ENCODE measurements at places on chromosomes 2 and 18.

DNA sequence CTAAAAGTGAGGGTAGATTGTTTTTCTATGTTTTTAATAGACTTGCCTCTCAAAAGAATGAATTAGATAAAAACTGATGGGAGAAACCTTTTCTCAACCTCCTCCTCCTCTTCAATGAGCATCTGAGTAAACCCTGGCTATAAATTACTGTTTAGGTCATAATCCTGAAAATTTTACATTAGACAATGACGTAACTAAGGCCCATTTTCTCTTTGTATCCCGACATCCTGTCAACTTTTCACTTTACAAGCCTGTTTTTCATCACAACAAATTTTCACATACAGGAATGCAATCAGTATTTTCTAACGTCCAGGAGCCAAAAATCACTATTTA, 1.3 kb downstream of the SPIRE1 start:
- peak; percentile 60 for DNase-seq

GRCh38 chr18:48190994-48191393, 218.2 kb downstream of the ZBTB7C start:
- no peak for DNase-seq

- no peak for DNase-seq
These were observed 57.0 kb upstream of the KCNG2 start for GRCh38 chr18:79740521-79741361.

- peak; percentile 77 for DNase-seq
These were observed 80.4 kb downstream of the LPIN2 start for GRCh38 chr18:2932247-2933181.

- DNase-seq, result no peak
These were observed 405.0 kb upstream of the DDX18 start for GRCh38 chr2:117409443-117409842.

GRCh38 chr2:235095569-235095968, 143.8 kb downstream of the SH3BP4 start:
- DNase-seq, result peak; percentile 73

DNA sequence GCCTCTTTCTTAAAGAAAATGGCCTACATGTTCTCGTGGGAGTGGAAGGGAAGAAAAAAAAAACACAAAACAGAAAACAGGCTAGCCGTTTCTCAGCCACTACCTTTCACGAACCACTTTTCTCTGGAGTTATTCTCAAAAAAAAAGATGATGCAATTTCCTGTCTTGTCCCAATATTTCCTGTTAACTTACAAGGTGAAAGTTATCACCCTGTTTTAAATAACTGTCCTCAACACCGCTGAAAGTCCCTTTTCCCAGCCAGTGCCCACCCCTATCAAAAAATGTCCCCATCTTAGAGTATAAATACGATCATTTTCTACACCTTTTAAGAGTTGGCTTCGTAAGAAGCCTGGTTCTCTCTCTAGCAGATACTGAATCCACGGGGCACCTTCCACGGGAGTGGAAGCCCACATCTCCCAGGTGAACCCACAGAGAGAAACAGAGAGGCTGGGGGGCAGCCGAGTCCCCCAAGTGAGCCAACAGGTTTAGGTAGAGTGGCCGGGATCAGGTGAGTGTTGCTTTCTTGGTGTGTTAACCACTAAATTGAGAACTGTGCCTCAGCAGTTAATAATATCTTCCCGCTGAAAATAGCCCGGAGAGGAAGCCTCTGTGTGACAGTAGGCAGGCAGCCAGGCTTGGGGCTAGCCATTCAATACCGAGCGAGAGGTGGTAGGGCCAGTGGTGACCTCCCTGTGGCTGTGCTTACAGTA, 15.9 kb downstream of the SMAD7 start:
- DNase-seq, result no peak

GRCh38 chr2:26578581-26578980, 62.6 kb downstream of the CIB4 start:
- no peak for DNase-seq

DNA sequence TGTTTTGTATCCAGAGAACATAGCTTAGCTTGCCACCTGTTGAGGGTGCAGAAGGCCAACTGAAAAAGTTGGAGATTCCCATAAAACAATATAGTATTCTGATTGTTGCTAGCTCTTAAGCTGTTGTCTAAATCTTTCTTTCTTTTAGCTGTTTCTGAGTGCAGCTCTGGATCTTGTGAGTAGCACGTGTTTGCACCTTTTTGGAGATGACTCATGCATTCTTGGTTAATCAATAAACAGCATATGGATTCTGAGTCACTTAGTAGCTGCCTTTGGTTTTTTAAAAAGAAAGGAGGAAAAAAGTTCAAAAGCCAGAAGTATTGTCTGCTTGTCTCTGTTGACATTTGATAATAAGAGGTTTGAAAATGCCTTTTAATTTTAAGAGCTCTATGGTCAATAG, 483.0 kb upstream of the FSIP2 start:
- peak; percentile 12 for DNase-seq

All from fibroblast of mammary gland (primary cell).